AG08395 (cell line): ENCODE measurements at places on chromosomes 1 and 21.

GRCh38 chr1:1989102-1989542 lies 14.5 kb downstream of the CFAP74 start:
- DNase-seq = no peak

- DNase-seq = no peak
Measured at GRCh38 chr1:223270155-223270554, 93.8 kb downstream of the SUSD4 start.

DNA sequence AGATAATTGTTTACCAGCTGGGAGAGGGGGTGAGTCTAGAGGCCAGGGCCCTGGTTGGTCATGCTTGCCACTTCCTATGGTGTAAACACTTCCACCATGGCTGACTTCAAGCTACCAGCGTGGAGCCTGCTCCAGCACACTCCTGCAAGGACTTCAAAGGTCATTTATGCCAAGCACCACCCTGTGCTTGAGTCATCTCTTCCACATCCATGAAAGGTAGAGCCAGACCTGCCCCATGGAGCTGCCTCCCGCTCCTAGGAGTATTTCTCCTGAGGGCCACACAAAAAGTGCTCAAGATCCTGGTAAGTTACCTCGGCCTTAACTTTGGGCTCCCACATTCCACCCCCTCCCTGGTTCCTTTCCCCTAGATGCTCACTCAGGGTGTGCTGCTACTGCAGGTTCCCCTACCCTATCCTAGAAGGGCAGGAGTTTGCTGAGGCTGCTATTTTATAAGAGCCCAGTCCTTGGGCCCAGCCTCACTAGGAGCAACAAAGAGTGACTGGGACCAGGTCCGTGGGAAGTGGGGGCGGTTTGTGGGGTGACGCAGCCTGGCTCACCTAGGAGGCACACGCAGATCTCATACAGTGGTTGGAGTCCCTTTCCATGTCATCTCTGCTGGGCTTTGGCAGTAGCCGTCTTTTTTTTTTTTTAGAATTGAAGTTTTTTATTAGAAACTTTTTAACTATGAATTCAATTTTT lies 2.4 kb downstream of the RAB7B start:
- DNase-seq = peak; percentile 21

GRCh38 chr1:239742416-239743109 lies 349.1 kb upstream of the FMN2 start:
- no peak for DNase-seq

GRCh38 chr1:94951046-94951445 lies 24.1 kb upstream of the CNN3 start:
- peak; percentile 35 for DNase-seq

- DNase-seq = peak; percentile 22
Measured at GRCh38 chr1:109816175-109816811, 52.6 kb upstream of the EPS8L3 start.

GRCh38 chr1:77888081-77888780 lies at the start of gene NEXN:
NEXN (plus strand) TSS chr1:77888624; CDS start chr1:77916107, 27,483 bp downstream.
- DNase-seq = peak; percentile 81

DNA sequence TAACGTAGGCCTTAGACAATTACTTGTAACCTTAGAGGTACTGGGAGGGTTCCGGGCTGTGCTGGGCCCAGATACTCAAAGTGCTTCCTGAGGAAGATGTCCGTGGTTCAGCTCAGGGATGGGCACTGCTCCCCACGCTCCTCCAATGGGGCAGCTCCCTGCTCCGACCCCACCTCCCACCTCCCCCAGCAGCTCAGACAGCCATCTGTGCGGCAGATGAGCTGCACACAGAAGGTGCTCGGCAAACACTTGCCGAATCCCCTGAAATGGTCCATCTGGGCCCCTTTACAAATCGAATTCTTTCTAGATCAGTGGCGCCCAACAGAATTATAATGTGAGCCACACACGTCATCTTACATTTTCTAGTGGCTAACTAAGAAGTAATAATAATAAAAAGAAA lies 242.4 kb upstream of the RAB4A start:
- DNase-seq = no peak

- no peak for DNase-seq
Measured at GRCh38 chr1:113786069-113786468, 26.2 kb downstream of the RSBN1 start.

GRCh38 chr1:229874609-229875008 lies 192.4 kb upstream of the GALNT2 start:
- no peak for DNase-seq

- DNase-seq = no peak
Measured at GRCh38 chr21:35530766-35531165, 481.7 kb upstream of the RUNX1 start.

DNA sequence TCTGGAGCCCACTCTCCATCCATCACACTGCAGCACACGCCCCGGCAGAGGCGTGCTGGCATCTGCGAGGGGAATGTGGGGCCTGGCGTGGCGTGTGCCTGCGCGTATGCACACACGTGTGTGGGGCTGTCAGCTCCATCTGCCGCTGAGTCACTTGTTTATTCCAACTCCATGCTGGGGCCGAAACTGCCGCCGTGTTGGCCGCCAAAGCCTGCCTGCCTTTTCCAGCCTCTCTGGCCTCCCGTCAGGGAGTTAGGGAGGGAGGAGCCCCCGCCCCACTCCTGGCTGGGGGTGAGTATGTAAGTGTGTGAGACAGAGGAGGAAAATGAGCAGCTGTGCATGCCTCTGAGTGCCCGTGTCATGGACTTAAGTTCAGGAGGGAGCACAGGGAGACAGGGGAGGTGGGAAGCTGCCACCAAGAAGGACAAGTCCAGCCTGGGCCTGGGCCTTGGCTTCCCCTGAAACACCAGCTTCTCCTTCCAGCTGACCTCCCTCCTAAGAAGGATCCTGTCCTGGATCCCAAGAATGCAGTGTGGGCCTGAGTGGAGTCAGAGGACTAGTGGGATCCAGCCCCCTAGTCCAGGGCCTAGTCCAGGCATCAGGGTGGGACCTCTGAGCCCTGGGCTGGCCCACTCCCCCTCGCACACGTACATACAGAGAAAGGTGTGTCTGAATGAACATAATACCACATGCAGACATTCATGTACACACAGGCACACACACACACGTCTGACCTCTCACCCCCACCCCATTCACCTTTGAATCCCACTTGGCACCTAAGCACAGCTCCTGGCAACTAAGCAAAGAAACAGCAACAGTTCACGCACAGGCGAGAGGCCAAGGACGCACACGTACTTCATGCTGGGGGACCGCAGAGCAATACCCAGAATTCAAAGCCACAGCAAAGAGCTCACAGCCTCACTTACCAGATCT lies 24.7 kb downstream of the MEF2D start:
- DNase-seq = peak; percentile 88

DNA sequence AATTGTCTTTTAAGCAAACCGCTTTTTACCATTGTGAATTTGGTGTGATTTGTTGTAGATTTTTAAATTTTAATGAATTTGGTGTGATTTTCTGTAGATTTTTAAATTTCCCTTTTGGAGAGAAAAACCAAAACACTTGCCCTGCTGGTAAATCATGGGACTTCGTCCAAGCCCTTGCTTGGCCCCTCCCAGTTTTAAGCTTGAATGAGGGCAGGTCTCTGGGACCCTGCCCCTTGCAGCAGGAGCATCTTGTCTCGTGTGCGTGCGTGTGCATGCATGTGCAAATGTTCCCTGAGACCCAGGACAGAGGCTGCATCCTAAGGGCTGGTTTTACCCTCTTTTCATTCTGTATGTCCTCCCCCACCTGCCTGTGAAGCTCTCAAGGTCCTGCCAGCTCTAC lies 248.6 kb downstream of the GREM2 start:
- DNase-seq = no peak

DNA sequence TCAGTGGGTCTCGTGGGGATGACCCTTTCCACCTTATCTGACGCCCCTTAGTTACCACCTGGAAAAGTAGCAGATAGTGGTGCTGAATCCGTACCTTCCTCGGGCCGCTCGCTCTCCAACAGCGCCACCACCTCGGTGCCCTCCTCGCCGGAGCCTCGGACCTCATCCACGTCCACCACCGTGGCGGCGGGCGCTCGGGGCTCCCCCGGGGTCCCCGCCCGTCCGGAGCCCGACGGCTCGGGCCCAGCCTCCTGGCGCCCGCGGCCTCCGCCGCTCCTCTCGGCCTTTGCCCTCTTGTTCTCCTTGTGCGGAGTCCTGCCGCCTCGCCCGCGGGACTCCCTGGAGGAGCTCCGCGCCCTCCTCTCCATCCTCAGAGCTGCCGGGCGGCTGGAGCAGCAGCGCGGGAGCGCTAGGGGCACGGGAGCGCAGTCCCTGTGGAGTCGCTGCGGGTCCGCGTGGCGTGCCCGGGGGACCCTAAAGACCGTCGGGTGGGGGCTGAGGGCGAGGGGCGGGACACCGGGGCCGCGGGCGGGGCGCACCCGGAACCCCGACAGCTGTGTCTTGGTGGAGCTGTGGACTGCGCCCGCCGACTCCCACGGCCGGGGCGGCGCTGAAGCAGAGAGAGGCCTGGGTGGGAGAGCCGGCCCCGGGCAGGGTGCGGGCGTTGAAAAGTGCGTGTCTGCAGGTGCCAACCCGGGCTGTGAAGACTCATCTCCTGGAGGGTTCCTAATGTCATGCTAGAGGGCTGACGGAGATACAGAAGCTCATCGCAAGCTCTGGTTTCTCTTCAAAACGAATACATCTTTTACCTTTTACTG lies at the start of gene NPHS2:
Gene NPHS2 (minus strand): TSS at position 452 of the 818 bp plus-strand sequence. CDS start 84 bp downstream, at position 368.
- DNase-seq = no peak

- DNase-seq = peak; percentile 75
Measured at GRCh38 chr1:178238722-178239510, 145.0 kb downstream of the RASAL2 start.

DNA sequence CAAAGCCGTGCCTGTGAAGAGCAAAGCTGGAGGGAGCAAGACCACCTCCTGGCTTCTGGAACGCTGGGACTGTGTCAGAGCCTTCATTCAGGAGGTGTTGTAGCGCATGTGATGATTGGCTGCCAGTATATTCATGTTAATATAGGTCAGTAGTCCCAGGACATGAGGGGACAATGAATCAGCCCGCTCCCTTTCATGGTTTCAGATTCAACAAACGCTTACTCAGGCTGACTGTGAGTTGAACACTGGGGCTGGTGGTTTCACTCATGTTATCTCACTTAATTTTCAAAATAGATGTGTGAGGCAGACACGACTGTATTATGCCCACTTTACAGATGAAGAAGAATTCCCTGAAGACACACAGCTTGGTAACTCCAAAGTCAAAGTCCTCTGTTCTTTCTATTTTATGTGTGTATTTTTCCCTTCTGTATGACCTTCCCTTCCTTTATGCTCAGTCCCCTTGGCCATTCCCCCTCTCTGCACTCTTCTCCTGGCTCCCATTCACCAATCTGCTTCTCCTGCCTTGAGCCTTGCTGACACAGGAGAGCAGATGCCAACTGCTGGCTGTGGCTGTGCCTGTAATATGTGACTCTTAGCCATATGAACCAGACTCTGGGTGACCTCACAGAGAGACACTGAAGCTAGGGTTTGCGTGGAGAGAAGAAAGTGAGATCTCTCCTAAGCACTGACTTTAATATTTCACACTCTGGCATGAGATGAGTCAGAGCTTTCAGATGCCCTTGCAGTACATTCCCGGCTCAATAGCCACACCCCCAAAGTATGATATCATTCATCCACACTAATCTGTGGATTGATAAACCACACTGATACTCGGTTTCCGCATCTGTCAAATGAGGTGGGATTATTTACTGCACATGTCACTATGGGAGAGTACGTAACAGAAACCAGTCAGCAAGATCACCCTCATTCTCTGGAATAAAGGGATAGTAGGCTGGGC lies 31.4 kb upstream of the KIRREL1 start:
- peak; percentile 75 for DNase-seq

DNA sequence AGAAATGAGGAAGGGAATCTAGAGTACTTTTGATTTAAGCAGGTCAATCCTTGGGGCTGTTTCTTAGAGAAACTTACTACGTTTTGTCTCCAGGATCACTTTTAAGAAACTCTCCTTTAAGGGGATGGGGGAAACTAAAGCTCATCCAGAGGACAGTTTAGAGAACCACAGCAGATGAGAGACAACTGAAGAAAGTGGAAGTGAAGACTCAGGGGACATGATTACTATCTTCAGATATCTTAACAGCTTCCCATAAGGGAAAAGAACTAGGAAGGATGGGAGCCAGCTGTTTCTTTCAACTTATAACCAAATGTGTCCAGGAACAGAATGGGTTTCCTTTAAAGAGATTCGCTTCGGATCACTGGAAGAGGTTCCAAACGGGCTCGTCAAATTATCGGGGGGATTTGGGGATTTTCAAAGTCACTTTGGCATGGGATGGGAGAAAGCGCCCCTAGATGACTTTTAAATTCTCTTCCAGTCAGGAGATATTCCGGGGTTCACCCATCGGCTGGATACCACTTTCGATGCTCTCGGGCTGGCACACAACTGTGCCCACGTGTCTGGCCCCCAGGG lies 1.2 kb downstream of the SCMH1 start:
- no peak for DNase-seq

GRCh38 chr1:100076744-100077143 lies 56.0 kb downstream of the SASS6 start:
- DNase-seq = no peak

- DNase-seq = no peak
Measured at GRCh38 chr1:32179193-32179442, 357 bp upstream of the TXLNA start.

DNA sequence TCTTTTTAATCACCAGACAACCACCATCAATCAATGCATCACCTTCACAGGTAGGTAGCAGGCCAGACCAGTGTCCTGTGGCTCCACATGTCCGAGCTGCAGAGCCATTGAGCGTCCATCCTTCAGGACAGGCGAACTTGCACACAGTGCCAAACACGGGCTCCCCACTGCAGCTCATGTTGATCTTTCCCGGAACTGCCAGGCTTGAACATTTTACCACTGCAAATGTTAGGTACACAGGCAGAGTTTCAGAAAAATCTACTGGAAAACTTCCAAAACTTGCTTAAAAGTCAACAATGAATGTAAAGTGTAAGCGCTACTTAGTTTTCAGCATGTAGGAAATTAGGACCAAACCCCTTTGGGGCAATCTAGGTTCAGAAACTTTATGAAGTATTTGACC lies 6.6 kb downstream of the SELE start:
- no peak for DNase-seq

DNA sequence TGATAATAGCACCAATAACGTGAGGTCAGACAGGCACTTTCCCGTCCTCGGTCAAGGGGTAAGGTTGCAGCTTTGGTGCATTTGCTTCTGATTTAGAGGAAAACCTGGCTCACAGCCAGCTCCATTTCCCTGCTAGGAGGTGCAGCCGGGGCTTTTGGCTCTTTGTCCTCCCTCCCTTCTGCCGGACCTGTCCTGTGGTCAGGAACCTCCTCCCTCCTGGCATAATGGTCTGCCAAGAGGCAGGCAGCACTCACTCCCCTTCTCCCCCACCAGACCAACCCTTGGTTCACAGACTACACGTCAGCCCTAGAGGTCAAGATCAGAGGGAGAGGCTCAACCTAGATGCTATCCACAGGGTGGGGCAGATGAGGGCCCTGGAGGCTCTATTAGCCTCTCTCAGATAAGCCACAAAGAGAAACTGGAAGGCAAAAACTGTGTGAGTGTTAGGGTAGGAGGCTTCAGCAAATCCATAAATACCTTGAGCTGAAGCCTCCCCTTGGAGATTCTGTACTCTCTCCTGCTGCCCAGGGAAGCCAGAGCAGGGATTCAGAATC lies 64.8 kb downstream of the PLXNA2 start:
- no peak for DNase-seq

GRCh38 chr1:50973875-50974617 lies 4.0 kb downstream of the CDKN2C start:
- no peak for DNase-seq
